SK-N-SH (cell line): ENCODE measurements at places on chromosomes 7 and 10. TPM values are rescaled to one million over a fixed set of nuclear protein-coding genes. Genes with fewer than 3 reads are reported as not detected.

GRCh38 chr10:59037018-59037389 is 139.4 kb upstream of the PHYHIPL start:
- DNase-seq: no peak

The PIP gene
- not detected in 2 replicates for polyA plus RNA-seq

DNA sequence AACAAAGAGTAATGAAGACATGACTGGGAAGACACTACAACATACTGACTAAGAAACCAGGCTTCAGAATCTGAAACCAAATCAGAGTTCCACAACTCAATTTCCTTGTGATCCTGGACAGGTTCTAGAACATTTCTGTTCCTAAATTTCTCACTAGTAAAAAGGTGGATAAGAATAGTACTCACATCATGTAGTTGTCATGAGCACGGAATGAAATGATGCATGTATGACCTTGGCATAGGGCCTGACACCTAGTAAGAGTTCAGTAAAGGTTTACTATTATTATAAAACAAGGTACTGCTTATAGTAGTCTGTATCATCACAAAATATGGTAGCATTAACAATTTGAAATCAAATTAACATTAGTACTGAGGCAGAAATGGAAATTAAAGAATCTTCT is 19.9 kb downstream of the DOCK4 start:
- no peak for DNase-seq

The RARRES2 gene
- 0.26 and 0.43 TPM in 2 replicates for polyA plus RNA-seq

DNA sequence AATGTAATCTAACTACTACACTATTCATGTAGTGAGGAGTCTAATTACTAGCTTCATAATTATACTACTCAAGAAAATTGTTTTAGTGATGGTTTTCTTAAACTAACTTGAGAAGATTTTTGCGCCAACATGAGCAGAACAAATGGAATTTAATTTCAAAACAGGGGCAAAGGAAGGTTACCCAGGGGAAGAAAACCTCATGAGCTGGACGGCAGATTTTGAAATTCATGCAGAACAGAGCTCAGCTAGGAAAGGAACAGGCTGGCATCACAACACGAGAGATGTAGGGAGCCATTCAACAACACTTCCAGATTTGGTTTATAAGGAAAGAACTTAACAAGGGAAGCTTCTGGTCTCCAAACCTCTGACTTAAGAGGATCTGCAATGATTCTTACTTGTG is 235.3 kb upstream of the PRKCQ start:
- DNase-seq: no peak

The OR6B1 gene
- not detected in 2 replicates for polyA plus RNA-seq

DNA sequence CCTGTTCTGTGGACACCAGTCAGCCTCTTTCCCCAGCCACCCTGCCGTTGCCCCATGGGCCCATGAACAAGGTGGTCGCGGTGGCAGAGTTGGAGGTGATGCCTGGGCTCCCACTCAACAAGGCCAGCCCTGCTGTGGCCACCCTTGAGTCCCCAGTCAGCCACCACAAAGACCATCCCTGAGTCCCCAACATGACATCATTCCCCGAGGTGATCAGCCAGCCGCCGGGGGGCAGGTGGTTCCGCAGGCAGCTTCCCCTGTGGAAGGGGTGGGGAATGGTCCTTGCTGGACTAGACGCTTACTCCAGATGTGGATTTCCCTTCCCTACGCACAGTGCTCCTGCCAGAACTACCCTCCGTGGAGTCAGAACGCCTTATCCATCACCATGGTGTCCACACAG is 271.7 kb downstream of the PTPRN2 start:
- DNase-seq: no peak

The LHFPL3 gene
- not detected in 2 replicates for polyA plus RNA-seq

The SLC26A4 gene
- 0.61 and 0.78 TPM in 2 replicates for polyA plus RNA-seq

- no peak for DNase-seq
These were observed 412.0 kb downstream of the CNTNAP2 start for GRCh38 chr7:146528581-146528980.

- peak; percentile 78 for DNase-seq
These were observed 563.0 kb downstream of the TCERG1L start for GRCh38 chr10:130748409-130749057.

DNA sequence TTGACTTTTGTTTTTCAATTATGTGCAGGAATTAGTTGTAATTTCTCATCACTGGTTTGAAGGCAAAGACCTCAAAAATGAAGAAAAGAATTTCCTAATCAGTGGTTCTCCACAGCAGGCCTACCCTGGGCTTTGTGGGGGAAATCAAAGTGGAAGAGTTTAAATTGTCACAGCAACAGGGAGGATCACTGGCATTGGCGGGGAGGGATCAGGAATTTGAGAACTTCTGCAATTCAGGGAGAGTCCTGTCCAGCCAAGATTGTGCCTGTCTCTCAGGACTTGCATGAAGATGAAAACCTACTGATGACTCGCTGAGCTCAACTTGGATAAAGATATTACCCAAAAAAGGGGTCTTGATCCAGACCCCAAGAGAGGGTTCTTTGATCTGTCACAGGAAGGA is 70.1 kb downstream of the HACD1 start:
- no peak for DNase-seq

The SEPHS1 gene
- polyA plus RNA-seq: 64.8 and 79.8 TPM in 2 replicates

The POLR2J2 gene
- 3.5 and 4.8 TPM in 2 replicates for polyA plus RNA-seq

DNA sequence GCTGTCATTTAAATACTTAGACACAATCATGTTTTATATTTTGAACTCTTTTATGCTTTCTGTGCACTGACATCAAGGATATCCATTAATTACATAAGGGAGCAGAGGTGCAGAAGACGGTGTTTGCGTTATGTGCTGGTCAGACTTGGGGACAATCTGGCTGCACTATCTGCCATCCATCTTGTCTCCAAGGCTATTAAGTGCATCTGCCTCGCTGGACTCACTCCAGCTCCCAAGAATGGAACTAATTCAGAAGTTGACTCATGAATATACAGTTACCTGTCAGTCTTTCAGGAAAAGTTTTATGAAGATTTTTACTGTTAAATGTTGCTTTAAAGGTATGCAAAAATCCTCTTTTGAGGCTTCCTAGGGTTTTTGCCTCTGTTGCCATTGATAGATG is 391.0 kb downstream of the SUGCT start:
- DNase-seq: peak; percentile 46

- no peak for DNase-seq
These were observed 190.9 kb downstream of the RPS24 start for GRCh38 chr10:78224602-78225001.

- no peak for DNase-seq
These were observed 195.9 kb downstream of the MDFIC start for GRCh38 chr7:115117748-115118147.

The SH2D4B gene
- not detected in 2 replicates for polyA plus RNA-seq
